C1 segment of cervical spinal cord (tissue), 14 donors: ENCODE measurements at places on chromosomes 16 and 17.
A peak's percentile ranks its signal among the peaks of the same experiment; 100 is the strongest.

GRCh38 chr16:75780669-75781068 is 54.4 kb upstream of the CPHXL start:
- DNase-seq: no peak

DNA sequence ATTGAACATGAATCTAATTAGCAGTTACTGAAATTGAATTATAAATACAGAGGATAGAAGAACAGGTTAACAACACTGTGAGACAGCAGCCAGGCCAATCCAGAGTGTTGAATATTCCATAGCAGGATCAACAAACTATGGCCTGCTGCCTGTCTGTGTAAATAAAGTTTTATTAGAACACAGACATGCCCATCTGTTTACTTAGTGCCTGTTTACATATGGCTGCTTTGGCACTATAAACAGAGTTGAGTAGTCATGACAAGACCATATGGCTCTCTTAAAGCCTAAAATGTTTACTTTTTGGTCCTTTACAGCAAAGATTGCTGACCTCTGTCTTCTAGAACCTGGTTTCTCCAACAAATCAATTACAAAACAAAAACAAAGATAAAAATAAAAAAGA is 115.4 kb upstream of the CDC42EP4 start:
- DNase-seq: no peak

GRCh38 chr17:42525221-42525620 is 10.8 kb upstream of the NAGLU start:
- DNase-seq: no peak

- no peak for DNase-seq
Observed at GRCh38 chr16:8924214-8924613, 39.5 kb downstream of the USP7 start.

DNA sequence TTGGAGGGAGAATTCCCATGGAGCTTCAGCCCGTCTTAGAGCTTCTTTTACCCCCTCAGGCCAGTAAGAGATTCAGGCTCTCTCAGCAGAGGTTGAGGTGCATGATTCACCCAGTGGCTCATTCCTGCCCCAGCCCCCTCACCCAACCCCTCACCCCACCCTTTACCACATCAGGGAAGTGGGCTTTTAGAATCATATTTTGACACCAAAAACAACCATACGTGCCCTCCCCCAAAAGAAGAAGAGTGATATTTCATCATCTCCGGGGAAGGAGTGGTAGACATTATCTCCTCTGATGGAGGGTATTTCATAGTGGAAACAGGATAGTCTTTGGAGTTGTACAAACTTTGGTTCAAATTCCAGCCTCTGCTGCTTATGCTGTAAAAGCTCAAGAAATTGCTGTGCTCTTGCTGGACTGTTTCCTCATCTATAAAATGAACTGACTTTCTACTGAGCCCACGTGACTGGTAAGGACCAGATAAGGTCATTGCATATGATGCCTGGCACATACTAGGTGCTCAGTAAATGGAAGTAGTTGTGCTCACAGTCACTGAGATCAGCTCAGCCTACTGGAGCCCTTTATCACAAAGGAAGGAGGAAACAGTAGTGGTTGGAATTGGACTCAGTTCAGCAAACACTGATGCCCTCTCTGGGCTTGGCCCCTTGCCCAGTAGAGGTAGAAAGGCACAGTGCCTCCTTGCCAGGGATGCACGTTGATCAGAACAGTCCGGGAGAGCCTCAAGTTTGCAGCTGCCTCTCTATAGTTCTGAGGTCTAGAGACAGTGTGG is 18.3 kb upstream of the CCL5 start:
- DNase-seq: no peak

DNA sequence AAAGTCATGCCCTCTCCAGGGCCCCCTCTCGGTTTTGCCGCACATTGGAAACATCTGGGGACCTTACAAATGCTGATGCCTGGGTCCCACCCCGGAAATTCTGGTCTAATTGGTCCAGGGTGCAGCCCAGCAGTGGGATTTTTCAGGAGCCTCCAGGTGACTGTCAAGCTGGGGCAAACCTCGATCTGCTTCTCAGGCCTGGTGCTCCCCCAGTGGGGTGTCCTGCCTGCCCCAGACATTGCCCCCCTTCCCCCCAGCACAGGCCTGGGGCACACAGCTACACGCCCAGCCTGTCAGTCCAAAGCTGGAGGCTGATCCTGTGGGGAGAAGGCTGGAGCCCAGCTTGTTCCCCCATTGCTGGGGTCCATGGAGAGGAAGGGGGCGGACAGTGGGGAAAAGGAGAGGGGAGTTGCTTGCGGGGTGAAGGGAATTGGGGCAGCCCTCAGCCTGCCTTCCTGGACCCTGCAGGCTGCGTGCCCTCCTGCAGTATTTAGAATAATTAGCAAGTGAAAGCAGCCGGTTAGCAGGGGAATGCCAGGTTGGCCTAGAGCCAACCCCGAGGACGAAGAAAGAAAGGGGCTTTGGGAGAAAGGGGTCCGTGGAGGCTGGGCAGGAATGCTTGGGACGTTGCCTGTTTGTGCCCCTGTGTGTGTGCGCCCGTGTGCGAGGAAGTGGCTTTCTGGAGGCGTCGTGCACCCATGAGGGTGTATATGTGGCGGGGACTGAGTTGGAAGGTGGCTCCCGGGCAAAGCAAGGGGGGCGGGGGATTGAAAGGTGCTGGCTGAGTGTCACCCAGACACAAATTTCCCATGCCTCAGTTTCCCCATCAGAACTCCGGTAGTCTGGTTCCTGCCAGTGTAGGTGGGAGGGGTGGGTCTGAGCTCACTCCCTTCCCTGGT is 5.9 kb downstream of the FOXJ1 start:
- no peak for DNase-seq

DNA sequence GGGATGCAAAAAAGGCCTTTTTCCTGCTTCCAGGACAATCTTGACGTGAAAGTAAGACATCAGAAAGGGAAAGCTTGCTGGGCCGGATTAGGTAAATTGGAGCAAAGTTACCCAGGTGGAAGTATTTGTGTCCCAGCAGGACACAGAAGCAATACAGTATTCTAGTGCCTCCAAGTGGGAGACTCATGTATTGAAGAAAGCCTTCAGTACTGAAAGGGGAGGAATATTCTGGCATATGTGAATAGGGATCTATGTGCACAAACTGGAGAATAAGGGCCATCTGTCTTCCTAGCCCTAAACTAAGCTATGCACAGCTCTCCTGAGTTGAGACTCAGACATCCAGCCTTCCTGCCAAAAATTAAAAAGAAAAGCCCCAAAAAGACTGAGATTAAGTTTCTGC is 327.3 kb upstream of the CDH8 start:
- no peak for DNase-seq

- no peak for DNase-seq
Observed at GRCh38 chr17:28357901-28358197, 522 bp upstream of the POLDIP2 start.

- DNase-seq: no peak
Observed at GRCh38 chr17:27349540-27350021, 55.7 kb downstream of the WSB1 start.

DNA sequence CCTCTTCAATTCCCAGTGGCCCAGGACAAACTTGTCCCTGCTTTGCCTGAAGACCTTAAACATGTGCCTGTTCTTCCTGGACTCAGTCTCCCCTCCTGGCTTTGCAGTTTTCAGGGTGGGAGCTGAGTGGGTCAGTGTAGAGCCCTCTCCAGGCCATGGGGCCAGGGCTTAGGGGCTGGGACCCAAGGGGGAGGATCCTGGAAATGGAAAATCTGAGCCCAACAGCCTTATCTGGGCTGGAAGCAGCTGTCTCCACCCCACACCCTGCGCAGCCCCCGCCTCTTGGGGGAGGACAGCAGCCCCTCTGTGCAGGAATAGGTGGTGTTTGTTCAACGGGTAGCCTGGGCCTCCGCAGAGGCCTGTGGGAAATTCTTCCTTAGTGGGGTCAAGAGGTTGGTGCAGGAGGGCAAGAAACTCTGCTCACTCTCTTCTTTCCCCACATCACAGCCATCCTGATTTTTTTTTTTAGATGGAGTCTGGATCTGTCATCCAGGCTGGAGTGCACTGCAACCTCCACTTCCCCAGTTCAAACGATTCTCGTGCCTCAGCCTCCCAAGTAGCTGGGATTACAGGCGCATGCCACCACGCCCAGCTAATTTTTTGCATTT is 6.8 kb upstream of the SMTNL2 start:
- DNase-seq: no peak

DNA sequence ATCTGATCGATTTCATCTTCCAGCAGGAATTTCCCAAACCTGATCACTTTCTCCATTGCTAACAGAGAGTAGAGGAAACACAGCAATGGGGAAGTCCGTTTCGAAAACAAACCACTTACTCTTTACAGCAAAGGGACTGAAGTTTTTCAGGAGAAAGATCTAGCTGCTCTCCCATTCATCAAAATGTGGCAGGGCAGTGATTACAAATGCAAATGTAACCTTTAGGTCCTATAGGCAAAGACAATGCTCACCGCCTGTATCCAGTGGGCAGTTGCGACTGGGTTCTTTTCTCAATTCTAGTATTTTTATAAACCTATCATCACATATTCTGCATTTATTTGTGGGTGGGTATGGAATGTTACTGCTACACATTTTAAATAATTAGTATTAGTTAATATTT is 218.0 kb upstream of the ZFHX3 start:
- DNase-seq: no peak

DNA sequence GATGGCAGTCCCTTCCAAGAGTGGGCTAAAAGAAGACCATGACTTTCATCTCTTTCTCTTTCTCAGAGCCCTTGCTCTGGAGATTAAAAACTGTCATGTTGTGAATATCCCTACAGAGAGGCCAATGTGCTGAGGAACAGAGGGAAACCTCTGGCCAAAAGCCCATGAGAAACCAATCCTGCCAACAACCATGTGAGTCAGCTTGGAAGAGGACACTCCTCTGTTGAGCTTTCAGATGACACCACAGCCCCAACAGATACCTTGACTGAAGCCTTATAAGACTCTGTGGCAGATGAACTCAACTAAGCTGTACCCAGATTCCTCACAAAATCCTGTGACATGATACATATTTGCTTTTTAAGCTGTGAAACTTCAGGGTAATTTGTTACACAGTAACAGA is 19.6 kb downstream of the CPPED1 start:
- DNase-seq: no peak

DNA sequence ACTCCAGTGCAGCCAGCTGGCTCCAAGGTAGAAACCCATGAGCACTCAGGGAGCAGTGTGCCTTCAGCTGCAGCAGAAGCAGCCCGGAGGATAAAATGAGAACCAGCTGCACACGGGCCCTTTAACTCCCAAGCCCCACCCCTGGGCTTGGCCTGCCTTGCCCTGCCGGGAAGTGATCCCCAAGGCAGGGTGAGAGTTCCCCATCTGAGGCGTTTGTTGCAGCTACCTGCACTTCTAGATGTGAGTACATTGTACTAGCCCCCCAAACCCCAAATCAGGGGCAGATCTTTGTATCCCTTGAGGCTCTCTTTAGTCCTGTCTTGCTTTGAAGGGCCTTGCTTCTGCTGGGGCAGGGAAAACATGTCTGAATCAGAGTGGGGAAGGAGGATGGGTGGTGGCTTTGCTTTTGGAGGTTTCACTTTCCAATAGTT is at the start of gene MVP:
Gene MVP (plus strand): TSS at position 192 of the 431 bp plus-strand sequence. CDS start 10,088 bp downstream, outside the sequence.
- peak; percentile 47 for DNase-seq

DNA sequence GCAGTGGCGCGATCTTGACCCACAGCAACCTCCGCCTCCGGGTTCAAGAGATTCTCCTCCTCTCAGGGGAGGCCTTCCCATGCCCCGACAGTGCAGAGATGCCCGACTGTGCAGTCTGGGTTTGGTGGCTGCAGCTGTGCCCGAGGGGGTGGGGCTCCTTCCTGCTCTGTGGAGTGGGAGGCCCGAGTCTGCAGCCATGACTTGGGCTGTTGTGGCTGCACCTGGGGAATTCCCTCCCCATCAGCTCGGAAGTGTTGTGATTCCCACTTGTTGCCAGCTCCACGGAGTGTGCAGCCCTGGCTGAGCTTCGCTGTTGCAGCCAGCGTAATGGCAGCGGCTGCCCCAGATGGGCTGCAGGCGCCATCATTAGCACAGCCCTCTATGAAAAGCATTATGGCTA is 66.4 kb upstream of the SMIM36 start:
- DNase-seq: no peak

- DNase-seq: no peak
Observed at GRCh38 chr17:73022694-73023093, 69.8 kb downstream of the SLC39A11 start.

GRCh38 chr17:82531431-82531881 is 11.9 kb downstream of the FOXK2 start:
- DNase-seq: no peak

DNA sequence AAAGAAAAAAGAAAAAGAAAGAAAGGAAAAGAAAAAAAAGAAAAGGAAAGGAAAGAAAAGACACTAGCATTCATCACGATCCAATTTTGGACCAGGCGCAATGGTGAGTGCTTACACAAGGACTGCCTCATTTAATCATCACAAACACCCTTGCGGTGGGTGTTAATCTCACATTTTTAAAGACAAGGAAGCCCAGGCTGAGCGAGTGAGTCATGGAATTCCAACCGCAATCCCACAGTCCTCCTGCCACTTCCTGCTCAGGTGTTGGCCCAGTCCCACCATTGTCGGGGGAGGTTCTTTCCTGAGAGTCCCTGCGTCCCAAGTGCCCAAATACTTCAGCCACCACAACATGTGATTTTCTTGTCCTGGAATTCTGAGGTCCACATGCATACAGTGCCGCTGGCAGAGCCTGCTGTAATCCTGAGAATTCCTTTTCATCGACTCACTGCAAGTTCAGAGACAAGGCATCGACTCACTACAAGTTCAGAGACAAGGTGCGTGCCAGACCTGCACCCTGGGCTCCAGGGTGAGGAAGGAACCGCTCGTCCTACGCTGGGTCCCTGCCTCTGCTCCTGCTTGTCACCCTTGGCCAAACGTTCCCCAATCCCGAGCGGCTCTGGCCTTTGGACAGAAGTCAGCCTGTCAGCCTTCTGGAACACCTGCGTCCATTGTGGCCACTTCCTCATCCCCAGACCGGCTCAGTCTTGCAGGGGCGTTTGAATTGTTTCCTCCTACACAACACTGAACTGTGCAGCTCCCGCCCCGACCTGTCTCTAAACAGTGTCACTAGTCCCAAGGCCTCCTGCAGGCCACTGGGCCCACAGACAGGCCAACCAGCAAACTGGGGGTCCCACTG is 5.8 kb downstream of the ZG16B start:
- DNase-seq: no peak

GRCh38 chr17:872855-873254 is 90.7 kb downstream of the MRM3 start:
- no peak for DNase-seq

DNA sequence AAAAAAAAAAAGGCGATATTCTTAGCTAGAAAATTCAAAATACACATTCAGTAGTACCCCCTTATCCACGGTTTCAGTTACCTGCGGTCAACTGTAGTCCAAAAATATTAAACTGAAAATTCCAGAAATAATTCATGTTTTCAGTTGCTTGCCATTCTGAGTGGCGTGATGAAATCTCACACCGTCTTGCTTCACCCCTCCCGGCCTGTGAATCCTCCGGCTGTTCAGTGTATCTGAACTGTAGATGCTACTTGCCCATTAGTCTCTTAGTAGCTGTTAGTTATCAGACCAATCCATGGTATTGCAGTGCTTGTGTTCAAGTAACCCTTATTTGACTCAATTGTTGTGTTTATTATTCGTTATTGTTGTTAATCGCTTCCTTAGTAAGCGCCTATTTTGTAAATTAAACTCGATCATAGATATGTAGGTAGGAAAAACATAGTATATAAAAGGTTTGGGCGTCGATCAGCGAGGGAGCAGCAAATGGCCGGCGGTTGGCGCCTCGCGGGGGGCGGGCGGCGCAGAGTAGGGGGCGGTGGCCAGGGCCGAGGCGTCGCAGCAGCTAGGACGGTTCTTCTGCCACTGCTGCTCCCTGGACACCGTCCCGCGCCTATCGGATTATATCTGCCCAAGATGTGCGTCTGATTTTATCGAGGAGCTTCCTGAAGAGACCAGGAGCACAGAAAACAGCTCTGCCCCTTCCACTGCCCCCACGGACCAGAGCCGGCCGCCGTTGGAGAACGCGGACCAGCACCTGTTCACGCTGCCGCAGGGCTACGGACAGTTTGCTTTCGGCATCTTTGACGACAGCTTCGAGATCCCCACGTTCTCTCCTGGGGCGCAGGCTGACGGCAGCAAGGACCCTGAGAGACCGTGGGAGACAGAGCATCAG is 39.8 kb upstream of the AKAP1 start:
- DNase-seq: no peak
